Spleen (tissue), 13 donors: ENCODE measurements at places on chromosomes 1 and 21. TPM values are rescaled to one million over a fixed set of nuclear protein-coding genes. Genes with fewer than 3 reads are reported as not detected.

- H3K36me3 ChIP-seq: no peaks in the 10 kb centered on the region
- no peak overlapping the region for H3K4me3 ChIP-seq
- H3K27ac ChIP-seq: peak overlapping the region; percentile 82
Observed at GRCh38 chr1:244319283-244320132, 132.2 kb downstream of the ADSS2 start.

SHISA4 gene
- total RNA-seq: 13.3 TPM

- no peak overlapping the region for H3K27ac ChIP-seq
- no peak for DNase-seq
- no peaks in the 10 kb centered on the region for H3K36me3 ChIP-seq
- no peak overlapping the region for H3K4me3 ChIP-seq
- H3K4me1 ChIP-seq: peaks cover 4% of the 10 kb centered on the region
- no peaks in the 10 kb centered on the region for H3K27me3 ChIP-seq
Observed at GRCh38 chr1:206892351-206892984, 4.8 kb upstream of the IL24 start.

GRCh38 chr1:38326135-38326534 is 279.5 kb upstream of the POU3F1 start:
- H3K36me3 ChIP-seq: no peaks in the 10 kb centered on the region
- no peaks in the 10 kb centered on the region for H3K4me1 ChIP-seq
- no peak for DNase-seq
- H3K27me3 ChIP-seq: peaks cover 26% of the 10 kb centered on the region
- no peak overlapping the region for H3K4me3 ChIP-seq
- no peak overlapping the region for H3K27ac ChIP-seq

DNAJC16 gene
- 21.0 TPM for total RNA-seq

MX2 gene
- 72.1 TPM for total RNA-seq

- no peaks in the 10 kb centered on the region for H3K4me1 ChIP-seq
- H3K36me3 ChIP-seq: no peaks in the 10 kb centered on the region
- no peak overlapping the region for H3K27ac ChIP-seq
- no peak for DNase-seq
- H3K4me3 ChIP-seq: no peak overlapping the region
Observed at GRCh38 chr1:56894014-56894413, 39.4 kb downstream of the C8A start.

DNA sequence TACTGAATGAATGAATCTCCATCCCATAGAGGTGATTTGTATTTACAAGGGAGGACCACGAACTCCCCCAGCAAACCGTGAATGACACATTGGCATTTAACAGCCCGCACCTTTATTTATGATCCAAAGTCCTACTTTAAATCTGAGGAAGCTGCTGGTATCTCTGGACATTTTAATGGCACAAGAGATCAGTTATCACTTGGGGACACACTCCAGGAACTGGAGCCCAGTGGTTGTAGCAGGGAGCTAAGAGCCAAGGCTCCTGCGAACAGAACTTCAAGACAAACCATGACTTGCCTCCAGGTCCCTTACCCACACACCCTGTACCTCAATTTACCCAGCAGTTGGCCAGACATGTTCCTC is 1.2 kb downstream of the CTNNBIP1 start:
- no peak for DNase-seq
- no peak overlapping the region for H3K4me3 ChIP-seq
- H3K27me3 ChIP-seq: no peaks in the 10 kb centered on the region
- no peaks in the 10 kb centered on the region for H3K36me3 ChIP-seq
- no peak overlapping the region for H3K27ac ChIP-seq

GRCh38 chr1:180384286-180385005 is 117.9 kb downstream of the ACBD6 start:
- H3K27me3 ChIP-seq: no peaks in the 10 kb centered on the region
- no peak for DNase-seq
- H3K4me1 ChIP-seq: no peaks in the 10 kb centered on the region
- no peak overlapping the region for H3K4me3 ChIP-seq
- H3K36me3 ChIP-seq: no peaks in the 10 kb centered on the region

GRCh38 chr1:224718470-224719053 is 102.4 kb downstream of the CNIH3 start:
- no peak overlapping the region for H3K4me3 ChIP-seq
- peaks cover 4% of the 10 kb centered on the region for H3K27me3 ChIP-seq
- no peaks in the 10 kb centered on the region for H3K36me3 ChIP-seq
- no peak overlapping the region for H3K27ac ChIP-seq

DNA sequence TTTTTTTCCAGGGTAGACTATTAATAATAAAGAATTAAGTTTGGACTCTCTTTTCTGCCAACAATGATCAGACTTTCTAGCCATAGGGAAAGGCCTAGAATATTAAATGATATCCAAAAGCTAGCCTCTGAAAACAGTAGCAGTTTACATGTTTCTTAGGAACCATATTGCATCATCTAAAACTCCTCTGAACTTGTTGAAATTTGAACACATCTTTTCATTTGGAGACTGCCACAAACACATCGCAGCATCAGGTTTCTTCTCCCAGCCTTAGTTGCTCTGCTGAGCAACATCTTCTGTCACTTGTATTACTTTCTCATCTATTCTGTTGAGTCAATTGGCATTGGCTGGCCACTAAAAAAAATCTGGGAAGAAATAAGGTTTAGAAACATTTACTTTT is 63.2 kb upstream of the GNG4 start:
- no peaks in the 10 kb centered on the region for H3K27me3 ChIP-seq
- no peaks in the 10 kb centered on the region for H3K4me1 ChIP-seq
- no peak for DNase-seq
- peaks cover 5% of the 10 kb centered on the region for H3K36me3 ChIP-seq
- H3K27ac ChIP-seq: no peak overlapping the region

IGSF9 gene
- total RNA-seq: 1.2 TPM

RASAL2 gene
- total RNA-seq: 15.9 TPM

KCNJ9 gene
- not detected for total RNA-seq

DNA sequence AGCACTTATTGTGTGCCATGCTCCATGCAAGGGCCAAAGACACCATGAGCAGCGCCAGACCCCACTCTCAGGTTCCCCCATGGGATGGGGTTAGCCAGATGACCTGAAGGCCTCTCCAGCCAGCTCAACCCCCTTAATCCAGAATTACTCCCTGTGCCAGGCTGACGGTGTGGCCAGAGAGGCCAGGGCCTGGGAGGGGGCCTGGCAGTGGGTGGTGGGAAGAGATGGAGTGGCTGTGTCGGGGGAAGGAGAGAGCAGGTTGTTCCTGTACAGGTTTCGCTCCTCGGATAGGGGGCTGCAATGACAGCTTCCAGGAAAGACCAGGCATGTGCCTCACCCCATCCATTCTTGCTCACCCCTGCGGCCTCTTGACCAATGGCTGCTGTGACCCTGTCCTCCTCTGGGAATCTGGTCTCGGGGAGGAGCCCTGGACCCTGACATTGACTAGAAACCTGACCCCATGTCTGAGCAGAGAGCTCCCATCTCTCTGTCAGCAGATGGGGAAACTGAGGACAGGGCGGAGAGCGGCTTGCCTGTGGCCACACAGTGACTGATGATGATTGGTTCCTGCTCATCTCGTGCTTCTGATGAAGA is 345.3 kb downstream of the MATN1 start:
- peaks cover 4% of the 10 kb centered on the region for H3K4me1 ChIP-seq
- no peak overlapping the region for H3K4me3 ChIP-seq
- DNase-seq: no peak
- no peaks in the 10 kb centered on the region for H3K36me3 ChIP-seq
- H3K27me3 ChIP-seq: no peaks in the 10 kb centered on the region

- H3K4me3 ChIP-seq: no peak overlapping the region
- DNase-seq: no peak
- H3K27ac ChIP-seq: no peak overlapping the region
- no peaks in the 10 kb centered on the region for H3K36me3 ChIP-seq
- H3K27me3 ChIP-seq: no peaks in the 10 kb centered on the region
Observed at GRCh38 chr1:77060000-77060399, 159.2 kb downstream of the PIGK start.
